Naive B cell (primary cell): ENCODE measurements at places on chromosomes 12 and 14. TPM values are rescaled to one million over a fixed set of nuclear protein-coding genes. Genes with fewer than 3 reads are reported as not detected.

DNA sequence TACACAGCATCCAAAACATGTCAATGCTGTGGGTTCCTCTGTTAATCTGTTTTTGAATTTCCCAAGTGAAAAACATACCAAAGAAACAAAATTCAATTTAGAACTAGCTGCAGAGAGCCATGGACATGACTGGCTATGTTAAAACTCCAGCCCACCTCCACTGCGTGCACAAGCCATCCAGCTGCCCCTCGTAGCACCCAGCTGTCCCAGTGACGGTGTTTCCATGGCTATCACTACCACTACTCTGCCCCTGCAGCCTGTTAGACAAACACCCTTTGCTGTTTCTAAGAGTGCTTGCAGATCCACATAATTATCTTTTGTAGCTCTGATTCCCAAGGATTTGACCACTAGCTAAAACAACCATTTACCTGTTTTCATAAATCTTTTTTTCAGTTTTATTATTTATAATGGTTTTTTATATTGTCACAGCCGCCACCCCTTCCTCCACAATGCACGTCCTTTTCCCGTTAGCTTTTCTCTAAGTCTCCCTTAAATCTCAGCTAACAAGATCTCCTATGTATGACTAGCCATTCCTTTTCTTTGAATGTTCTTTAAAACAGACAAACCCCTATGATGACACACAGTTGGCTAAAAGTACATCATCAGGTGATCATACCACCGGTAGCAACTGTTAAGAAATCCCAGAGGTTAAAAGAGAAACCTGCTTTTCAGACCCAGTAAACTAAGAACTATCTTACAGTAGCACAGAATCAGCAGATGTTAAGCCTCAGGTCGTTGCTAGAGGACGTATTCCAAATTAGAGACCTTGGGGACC is 37.8 kb upstream of the NAA30 start:
- no peak overlapping the region for H3K4me3 ChIP-seq
- H3K36me3 ChIP-seq: no peaks in the 10 kb centered on the region
- no peak overlapping the region for H3K27ac ChIP-seq
- H3K4me1 ChIP-seq: no peaks in the 10 kb centered on the region
- H3K27me3 ChIP-seq: peaks cover 22% of the 10 kb centered on the region

DNA sequence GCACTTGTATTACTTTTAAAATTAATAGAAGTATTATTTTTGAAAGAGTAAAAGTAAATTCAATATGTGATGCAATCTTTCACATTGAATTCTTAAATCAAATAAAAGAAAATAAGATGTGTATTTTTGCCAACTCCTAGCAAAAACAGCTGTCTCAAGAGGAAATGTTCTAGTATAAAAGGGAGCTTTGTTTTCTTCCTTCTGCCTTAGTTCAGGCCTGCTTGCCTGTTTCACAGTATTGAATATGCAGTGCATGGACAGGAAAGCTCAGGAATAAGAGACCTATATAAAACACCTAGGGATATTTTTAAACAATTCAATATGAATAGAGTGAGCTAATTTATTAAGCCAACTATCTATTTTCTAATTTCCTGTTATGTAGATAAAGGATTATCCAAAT is 294.8 kb upstream of the G2E3 start:
- no peak overlapping the region for H3K27ac ChIP-seq
- H3K27me3 ChIP-seq: peaks cover 10% of the 10 kb centered on the region
- H3K36me3 ChIP-seq: no peaks in the 10 kb centered on the region
- DNase-seq: no peak
- H3K4me1 ChIP-seq: no peaks in the 10 kb centered on the region

DNA sequence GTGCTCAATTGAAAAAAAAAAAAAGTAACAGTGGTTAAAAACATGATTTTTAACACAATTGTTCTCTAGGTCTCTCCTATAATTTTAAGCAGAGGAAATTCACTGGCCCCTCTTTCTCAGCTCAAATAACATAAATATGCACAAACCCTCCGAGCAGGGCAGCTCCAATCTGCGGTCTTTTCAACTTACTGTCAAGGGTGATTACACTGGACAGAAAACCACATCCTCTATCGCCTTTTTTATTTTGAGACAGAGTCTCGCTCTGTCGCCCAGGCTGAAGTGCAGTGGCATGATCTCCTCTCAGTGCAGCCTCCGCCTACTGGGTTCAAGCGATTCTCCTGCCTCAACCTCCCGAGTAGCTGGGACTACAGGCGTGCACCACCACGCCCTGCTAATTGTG is 16.5 kb upstream of the GABARAPL1 start:
- peak; percentile 57 for DNase-seq
- H3K36me3 ChIP-seq: no peaks in the 10 kb centered on the region
- H3K4me1 ChIP-seq: peaks cover 18% of the 10 kb centered on the region
- peaks cover 62% of the 10 kb centered on the region for H3K27me3 ChIP-seq
- no peak overlapping the region for H3K4me3 ChIP-seq

DNA sequence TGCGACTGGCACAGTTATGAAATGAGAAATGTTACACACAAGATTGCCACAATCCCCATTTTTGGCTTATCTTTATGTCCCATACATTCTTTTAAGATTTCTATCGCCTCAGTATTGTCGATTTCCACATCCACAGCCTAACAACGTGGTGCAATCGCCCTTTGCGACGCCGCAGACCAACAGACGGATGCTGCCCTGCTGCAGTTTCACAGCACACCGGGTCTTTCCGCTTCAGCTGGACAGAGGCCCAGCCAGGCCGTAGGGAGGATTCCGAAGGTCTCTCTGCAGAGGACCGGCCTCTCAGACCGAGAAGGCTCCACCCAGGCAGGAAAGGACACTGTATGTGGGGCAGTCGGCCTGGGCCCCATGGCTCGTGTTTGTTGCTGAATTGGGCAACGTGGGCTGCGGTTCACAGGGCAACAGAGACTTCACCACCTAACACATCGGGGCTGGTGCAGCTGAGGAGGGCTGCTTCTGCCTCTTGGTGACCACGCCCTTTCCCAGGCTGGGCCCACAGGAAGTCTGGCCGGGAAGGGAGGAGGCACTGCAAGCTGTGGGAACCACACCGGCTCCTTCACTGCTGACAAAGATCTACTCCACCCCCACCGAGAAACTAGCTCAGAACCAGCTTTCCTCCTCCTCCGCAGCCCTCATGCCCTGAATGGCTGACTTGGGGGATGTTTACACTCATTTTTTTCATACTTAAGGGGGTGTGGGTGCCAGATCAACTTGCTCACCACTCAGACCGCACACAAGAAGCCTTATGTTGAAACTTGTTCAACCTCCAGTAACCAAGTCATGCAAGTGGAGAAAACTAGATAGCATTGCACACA is 32.9 kb upstream of the MDM1 start:
- H3K4me1 ChIP-seq: peaks cover 31% of the 10 kb centered on the region
- peak overlapping the region; percentile 78 for H3K27ac ChIP-seq
- H3K4me3 ChIP-seq: peak overlapping the region; percentile 93
- no peaks in the 10 kb centered on the region for H3K27me3 ChIP-seq
- no peaks in the 10 kb centered on the region for H3K36me3 ChIP-seq
- DNase-seq: peak; percentile 61

GRCh38 chr12:10615532-10615931 is 2.1 kb upstream of the MAGOHB start:
- peaks cover 7% of the 10 kb centered on the region for H3K36me3 ChIP-seq
- H3K27me3 ChIP-seq: peaks cover 19% of the 10 kb centered on the region
- DNase-seq: no peak
- no peak overlapping the region for H3K4me3 ChIP-seq

GRCh38 chr12:92226071-92226661 is 80.5 kb upstream of the BTG1 start:
- H3K4me1 ChIP-seq: peaks cover 4% of the 10 kb centered on the region
- H3K27me3 ChIP-seq: no peaks in the 10 kb centered on the region
- H3K36me3 ChIP-seq: no peaks in the 10 kb centered on the region
- no peak overlapping the region for H3K27ac ChIP-seq
- no peak overlapping the region for H3K4me3 ChIP-seq
- no peak for DNase-seq

DNA sequence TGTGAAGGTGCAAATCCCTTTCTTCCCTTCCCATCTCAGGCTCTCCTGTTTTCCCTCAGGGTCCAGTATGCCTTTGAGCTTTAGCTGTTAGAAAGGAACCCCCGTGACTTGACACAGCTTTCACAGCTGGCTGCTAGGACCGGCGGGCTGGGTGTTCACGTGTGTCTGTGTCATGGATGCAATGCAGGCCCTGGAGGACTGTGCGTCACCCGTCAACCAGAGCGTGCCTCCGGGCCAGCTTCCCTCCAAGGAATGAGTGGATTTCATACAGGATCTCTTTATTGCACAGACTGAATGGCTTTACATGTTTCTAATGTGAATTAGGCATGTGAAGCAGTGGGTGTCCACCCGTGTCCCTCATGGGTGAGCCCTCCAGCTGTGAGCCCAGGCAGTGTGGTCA is 77.4 kb downstream of the AACS start:
- H3K4me1 ChIP-seq: no peaks in the 10 kb centered on the region
- H3K27me3 ChIP-seq: no peaks in the 10 kb centered on the region
- DNase-seq: no peak
- H3K27ac ChIP-seq: no peak overlapping the region
- H3K36me3 ChIP-seq: peaks cover 5% of the 10 kb centered on the region

GRCh38 chr12:7241404-7242005 is 52.0 kb downstream of the PEX5 start:
- no peaks in the 10 kb centered on the region for H3K4me1 ChIP-seq
- H3K27ac ChIP-seq: no peak overlapping the region
- no peak for DNase-seq
- no peak overlapping the region for H3K4me3 ChIP-seq

GRCh38 chr14:99755068-99755405 is 38.2 kb upstream of the EML1 start:
- no peak overlapping the region for H3K27ac ChIP-seq
- peaks cover 21% of the 10 kb centered on the region for H3K27me3 ChIP-seq
- no peak for DNase-seq
- H3K4me1 ChIP-seq: peaks cover 11% of the 10 kb centered on the region

DNA sequence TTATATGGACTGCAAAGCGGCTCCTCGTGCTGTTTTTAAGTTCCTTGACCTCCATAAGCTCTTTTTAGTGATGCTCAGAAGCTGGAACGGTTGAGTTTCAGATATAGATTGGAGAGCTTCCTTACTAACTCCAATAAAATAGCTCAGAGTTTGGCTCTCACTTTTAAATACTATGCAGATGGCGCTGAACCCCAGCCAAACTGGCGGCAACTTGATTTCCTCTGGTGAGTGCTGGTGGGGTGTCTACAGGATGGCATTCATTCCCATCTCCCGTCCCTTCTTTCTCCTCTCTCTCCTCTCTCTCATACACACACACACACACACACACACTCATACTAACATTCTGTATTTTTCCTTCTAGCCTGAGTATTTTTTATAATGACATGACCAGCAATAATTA is 346.3 kb downstream of the ETNK1 start:
- H3K27me3 ChIP-seq: no peaks in the 10 kb centered on the region
- no peaks in the 10 kb centered on the region for H3K36me3 ChIP-seq
- H3K4me1 ChIP-seq: no peaks in the 10 kb centered on the region
- no peak overlapping the region for H3K4me3 ChIP-seq
- no peak overlapping the region for H3K27ac ChIP-seq

- no peak overlapping the region for H3K4me3 ChIP-seq
- no peaks in the 10 kb centered on the region for H3K27me3 ChIP-seq
- H3K27ac ChIP-seq: no peak overlapping the region
- peaks cover 66% of the 10 kb centered on the region for H3K4me1 ChIP-seq
- DNase-seq: no peak
Observed at GRCh38 chr12:108649669-108650068, 16.0 kb upstream of the SELPLG start.

DNA sequence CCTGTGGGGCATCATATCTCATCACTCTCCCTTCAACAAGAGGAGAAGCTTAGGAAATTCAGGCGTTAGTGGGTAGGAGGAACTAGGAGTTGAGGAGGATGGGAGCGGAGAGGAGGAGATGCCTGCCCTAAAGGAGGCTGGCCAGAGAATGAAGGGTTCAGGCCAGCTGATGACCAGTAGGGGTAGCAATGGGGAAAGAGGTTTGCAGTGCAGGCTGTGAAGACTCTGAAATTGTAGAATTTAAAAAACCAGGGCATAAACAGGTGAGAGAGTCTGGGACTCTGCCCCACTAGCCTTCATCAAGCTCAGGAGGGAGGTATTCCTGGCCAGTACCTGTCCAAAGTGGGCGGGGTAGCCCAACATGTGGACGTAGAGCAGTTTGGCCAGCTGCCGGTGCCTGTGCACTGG is 809 bp downstream of the AP1G2 start:
- peaks cover 6% of the 10 kb centered on the region for H3K27me3 ChIP-seq
- H3K4me3 ChIP-seq: peak overlapping the region; percentile 99
- no peak for DNase-seq

GRCh38 chr12:3543826-3544225 is 52.8 kb downstream of the PRMT8 start:
- no peak overlapping the region for H3K4me3 ChIP-seq
- H3K27ac ChIP-seq: no peak overlapping the region
- H3K27me3 ChIP-seq: peaks cover 27% of the 10 kb centered on the region
- DNase-seq: no peak

DNA sequence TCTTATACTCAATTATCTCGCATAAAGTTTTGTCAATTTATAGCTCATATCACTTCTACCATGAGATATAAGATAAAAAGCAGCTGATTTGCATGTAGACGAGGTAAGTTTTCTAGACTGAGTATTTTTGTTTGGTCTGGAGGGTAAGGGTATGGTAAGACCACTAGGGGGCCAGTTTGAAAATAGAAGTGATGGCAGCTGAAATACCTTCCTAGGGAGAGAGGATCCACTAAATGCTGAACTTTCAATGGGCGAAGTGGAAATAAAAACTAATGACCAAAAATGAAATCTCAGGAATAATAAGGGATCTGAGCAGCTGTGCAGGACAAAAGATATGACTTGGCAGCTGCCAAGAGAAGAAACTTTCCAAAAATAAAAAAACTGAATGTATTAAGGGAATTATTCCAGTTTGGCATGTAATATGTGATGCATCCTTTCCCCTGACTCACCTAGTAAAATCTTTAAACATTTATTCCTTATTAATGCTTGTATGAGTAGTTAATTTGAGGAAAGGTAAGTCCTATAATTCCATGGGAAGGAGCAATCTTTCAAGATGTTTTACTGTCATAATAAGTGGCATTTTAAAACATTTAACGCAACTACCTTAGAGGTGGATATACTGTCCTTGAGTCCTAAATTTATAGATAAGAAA is 754.5 kb downstream of the C12orf50 start:
- no peaks in the 10 kb centered on the region for H3K36me3 ChIP-seq
- peak; percentile 7 for DNase-seq
- H3K27ac ChIP-seq: no peak overlapping the region

CCDC60 gene
- not detected for polyA plus RNA-seq

BCL11B gene
- polyA plus RNA-seq: 0.03 TPM

PABPN1 gene
- 160 TPM for polyA plus RNA-seq

PRKD1 gene
- not detected for polyA plus RNA-seq

CD27 gene
- polyA plus RNA-seq: 6.5 TPM

TMPRSS12 gene
- polyA plus RNA-seq: not detected

SLCO1B3 gene
- not detected for polyA plus RNA-seq

SLC2A14 gene
- not detected for polyA plus RNA-seq

ESPL1 gene
- polyA plus RNA-seq: 0.40 TPM

KRT82 gene
- not detected for polyA plus RNA-seq
